ENCODE measurements at places on chromosomes 12 and 14.

- H3K27ac ChIP-seq, result peak within 1 kb of the TSS; percentile 87
- H3K4me3 ChIP-seq, result peak within 1 kb of the TSS; percentile 64
- no peaks in the 10 kb centered on the region for H3K36me3 ChIP-seq
- peak; percentile 38 for DNase-seq
- H3K27me3 ChIP-seq, result no peaks in the 10 kb centered on the region
Observed at GRCh38 chr12:7108796-7109571, at the start of gene C1RL. C1RL (minus strand) TSS chr12:7109214; CDS start chr12:7109180, 34 bp downstream.

- H3K4me1 ChIP-seq, result no peaks in the 10 kb centered on the region
- no peak overlapping the region for H3K27ac ChIP-seq
- no peaks in the 10 kb centered on the region for H3K27me3 ChIP-seq
- no peaks in the 10 kb centered on the region for H3K36me3 ChIP-seq
- no peak overlapping the region for H3K4me3 ChIP-seq
Observed at GRCh38 chr12:51636581-51636980, 45.5 kb downstream of the SCN8A start.

DNA sequence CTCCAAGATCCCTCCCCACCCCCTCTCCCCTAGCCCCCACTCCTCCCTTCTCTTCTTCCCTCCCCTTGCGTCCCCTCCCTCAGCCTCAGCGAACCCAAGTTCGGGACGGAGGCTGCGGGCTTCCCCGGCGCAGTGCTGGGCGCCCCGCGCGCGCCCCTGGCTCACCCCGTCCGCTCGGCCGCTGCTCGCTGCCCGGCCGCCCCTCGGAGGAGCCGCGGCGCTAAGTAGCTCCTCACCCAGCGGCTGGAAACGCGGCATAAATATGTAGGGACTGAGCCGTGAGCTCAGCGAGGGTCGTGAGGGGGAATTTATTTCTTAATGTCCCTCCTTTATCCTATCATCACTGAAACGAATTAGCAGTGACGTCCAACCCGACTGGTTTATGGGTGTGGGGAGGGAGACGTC lies at the start of gene NOS1:
NOS1 (minus strand) TSS at position 280 of the 405 bp plus-strand sequence. CDS start 30,557 bp downstream, outside the sequence.
- no peaks in the 10 kb centered on the region for H3K36me3 ChIP-seq
- peaks cover 100% of the 10 kb centered on the region for H3K27me3 ChIP-seq
- no peak for DNase-seq
- peak within 1 kb of the TSS; percentile 62 for H3K4me3 ChIP-seq
- H3K27ac ChIP-seq, result no peak within 1 kb of the TSS

DNA sequence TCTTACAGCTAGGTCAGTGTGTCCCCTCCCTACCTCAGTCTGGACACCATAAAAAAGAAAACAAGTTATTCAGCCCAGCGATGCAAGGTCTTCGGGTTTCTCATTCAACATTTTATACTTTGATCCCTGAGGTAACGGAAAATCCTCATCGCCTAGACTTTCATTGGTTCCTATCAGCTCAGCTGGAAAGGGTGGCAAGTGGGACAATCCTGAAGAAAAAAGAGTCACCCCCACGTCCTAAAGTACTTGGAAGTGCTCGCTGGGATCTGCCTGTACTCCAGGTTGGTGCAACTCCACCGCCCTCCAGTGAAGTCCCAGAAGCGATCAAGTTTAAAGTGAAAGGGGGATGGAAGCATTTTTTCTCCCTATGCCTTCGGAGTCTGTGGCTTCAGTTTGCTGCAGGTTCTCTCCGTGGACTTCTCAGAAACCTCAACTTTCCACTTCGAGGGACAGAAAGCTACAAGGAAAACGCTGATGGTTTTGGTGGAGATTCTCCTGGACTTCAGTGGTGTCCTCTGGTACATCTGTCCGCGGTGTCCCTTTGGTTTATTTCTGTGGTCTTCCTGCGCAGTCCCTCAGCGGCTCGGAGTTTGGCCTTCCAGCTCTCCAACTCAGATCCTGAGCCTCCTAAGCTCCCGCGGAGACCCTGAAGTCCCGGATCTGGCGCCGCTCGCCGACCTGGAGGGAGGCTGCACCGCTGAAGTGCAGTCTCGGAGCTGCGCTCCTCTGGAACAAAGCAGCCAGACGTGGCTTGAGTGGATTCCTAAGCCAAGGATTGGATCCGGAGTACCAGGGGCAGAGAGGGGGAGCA lies 1.8 kb upstream of the LRFN5 start:
- H3K36me3 ChIP-seq, result no peaks in the 10 kb centered on the region
- no peak for DNase-seq
- H3K27me3 ChIP-seq, result peaks cover 8% of the 10 kb centered on the region
- peak overlapping the region; percentile 56 for H3K4me3 ChIP-seq
- peaks cover 5% of the 10 kb centered on the region for H3K4me1 ChIP-seq

- H3K4me1 ChIP-seq, result no peaks in the 10 kb centered on the region
- no peak for DNase-seq
Observed at GRCh38 chr12:13628067-13628466, 353.3 kb downstream of the GRIN2B start.

DNA sequence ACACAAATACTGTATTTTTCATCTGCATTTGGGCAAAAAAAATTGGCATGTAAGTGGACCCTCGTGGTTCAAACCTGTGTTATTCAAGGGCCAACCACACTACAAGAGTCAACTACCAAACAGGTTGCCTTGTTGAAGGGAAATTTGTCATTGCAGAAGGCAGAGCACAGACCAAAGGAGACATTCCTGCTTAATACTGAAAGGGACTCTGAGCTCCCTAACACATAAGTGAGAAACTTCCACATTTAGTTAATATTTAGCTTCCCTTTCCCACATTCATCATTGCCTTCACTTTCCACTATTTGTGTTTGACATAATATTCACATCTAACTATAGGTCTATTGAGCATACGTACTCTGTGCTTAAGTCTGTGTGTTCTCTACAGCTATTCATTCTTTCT lies 266.9 kb downstream of the KCNH5 start:
- H3K27me3 ChIP-seq, result no peaks in the 10 kb centered on the region
- H3K36me3 ChIP-seq, result no peaks in the 10 kb centered on the region
- H3K4me3 ChIP-seq, result no peak overlapping the region
- no peak for DNase-seq

DNA sequence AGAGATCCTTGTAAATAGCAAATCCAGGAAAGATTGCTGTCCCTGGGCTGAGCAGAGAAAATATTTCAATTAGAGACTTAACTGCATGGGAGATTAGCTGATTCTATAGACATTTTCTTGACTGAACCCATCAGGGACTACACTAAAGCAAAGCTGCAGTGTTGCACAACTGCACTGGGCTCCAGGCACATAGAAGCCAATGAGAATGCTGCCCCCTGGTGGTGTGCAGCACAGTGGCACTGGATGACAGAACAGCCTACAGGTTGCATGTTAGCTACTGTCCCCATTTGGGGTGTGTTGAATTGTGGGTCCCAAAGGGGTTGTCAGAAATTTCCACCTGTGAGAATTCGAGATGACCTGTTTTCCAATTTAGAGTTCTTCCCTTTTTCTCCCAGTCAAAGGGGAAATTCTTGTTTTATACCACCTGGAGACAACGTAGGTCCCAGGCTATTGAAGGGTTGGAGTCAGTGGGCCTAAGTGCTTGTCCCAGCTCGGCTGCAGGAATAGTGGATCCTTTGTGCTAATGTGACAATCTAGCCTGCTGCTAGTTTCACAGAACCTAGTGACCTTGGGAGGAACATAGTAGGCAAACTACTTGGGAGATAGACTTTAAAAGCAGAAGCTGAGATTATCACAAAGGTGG lies 114.7 kb downstream of the SLC8A3 start:
- no peak overlapping the region for H3K4me3 ChIP-seq
- no peak for DNase-seq
- H3K36me3 ChIP-seq, result no peaks in the 10 kb centered on the region
- no peaks in the 10 kb centered on the region for H3K4me1 ChIP-seq

GRCh38 chr12:109020146-109020795 lies 597 bp downstream of the SVOP start:
- H3K4me3 ChIP-seq, result no peak overlapping the region
- no peak overlapping the region for H3K27ac ChIP-seq
- H3K27me3 ChIP-seq, result no peaks in the 10 kb centered on the region
- no peaks in the 10 kb centered on the region for H3K36me3 ChIP-seq

GRCh38 chr12:121560392-121561008 lies 20.3 kb downstream of the KDM2B start:
- H3K4me1 ChIP-seq, result no peaks in the 10 kb centered on the region
- no peaks in the 10 kb centered on the region for H3K36me3 ChIP-seq
- no peak overlapping the region for H3K4me3 ChIP-seq
- DNase-seq, result no peak
- H3K27ac ChIP-seq, result no peak overlapping the region

DNA sequence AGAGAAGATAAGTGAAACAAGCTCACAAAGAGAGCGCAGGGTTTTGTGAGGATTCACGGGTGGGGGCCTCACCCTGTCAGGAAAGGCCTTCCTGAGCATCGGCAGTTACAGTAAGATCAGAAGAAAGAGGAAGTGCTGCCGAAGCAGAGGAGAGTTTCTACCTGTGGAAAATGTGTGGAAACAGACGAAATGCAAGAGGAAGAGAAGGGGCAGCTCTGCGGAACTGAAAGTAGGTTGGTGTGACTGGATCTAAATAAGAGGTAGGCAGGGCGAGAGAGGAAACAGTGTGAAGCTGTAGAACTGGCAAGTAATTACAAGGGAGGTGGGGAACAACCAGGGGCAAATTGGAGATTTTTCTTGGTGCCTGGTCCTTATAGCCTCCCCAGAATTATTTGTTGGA lies 2.6 kb downstream of the GPR68 start:
- H3K4me3 ChIP-seq, result peak overlapping the region; percentile 8
- peaks cover 68% of the 10 kb centered on the region for H3K4me1 ChIP-seq
- H3K27me3 ChIP-seq, result no peaks in the 10 kb centered on the region
- peak overlapping the region; percentile 83 for H3K27ac ChIP-seq
